Activated naive CD4-positive, alpha-beta T cell treated with anti-CD3 and anti-CD28 coated beads for 36 hours (primary cell): ENCODE measurements at places on chromosomes 13 and 19. TPM values are rescaled to one million over a fixed set of nuclear protein-coding genes. Genes with fewer than 3 reads are reported as not detected.

DNA sequence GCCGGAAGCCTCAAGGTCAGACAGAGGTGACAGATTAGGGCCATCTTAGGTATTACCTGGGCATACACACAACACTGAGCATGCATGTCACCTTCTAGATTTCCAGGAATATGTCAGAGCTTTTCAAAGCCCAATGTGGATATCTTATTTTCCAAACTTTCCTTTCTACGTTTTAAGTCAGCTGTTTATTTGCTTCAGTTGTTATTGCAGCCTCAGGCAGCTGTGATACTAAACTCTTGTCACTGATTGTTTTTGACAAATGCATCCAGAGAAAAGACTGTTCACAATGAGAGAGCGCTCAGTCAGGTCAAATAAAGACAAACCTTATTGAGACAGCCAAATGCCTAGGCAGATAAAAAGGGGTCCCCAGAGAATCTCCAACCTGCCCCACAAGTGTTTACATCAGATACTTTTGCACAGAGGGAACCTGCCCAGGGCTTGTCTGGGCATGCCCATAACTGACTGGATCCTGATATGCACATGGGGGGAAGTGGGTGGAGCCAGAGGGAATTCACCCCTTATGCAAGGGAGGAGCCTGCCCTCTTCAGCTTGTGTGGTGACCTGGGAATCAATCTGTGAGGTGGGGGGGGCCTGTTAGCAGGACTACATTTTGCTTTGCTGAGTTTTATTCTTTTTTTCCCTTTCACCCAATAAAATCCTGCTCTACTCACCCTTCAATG lies 28.5 kb downstream of the MED4 start:
- peak; percentile 90 for DNase-seq

- DNase-seq = no peak
Observed at GRCh38 chr13:36913463-36913862, 6.6 kb downstream of the SMAD9 start.

DNA sequence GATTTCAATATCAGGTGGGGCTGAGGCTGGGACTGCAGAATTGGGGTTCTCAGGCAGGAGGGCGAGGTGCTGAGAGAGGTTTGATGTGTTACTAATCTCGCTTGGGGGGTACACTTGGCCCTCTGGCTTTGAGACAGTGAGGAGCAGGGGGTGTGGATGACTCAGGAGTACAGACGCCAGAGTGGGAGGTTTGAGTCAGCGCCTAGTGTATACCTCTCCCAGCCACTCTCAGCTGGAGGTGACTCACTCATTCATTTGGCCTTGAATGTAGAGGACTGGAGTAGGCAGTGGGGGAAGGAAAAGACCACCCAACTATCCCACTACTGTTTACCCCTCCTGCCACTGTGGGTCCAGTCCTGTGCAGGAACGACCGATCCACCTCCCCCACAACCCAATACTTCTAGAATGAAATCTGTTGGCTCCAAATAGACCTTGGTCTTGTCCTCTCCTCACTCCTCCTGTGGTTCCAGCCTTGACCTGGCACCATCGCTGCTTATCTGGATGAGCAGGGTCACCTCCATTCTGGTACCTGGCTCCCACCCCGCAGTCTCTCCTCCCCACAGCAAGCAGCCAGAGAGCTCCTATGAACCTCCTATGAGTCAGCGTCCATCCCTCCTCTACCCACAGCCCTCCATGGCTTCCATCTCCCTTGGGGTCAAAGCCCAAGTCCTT lies 20.1 kb upstream of the ZNRF4 start:
- DNase-seq = peak; percentile 47

DNA sequence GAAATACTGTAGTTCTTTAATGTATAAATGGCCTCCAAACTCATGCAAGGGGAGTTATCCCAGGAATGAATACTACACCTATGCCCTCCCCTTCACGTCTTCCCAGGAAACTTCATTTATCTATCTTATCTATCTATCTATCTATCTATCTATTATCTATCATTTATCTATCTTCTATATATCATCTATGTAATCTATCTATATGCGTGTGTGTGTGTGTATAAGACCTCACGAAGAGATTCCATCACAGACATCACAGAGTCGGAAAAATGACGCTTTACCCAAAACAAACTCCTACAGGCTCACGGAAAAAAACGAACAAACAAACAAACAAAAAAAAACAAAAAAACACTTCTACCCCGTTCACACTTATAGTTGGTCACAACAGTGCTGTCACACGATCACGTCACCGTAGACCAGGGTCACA lies 486 bp downstream of the ZNF529 start:
- no peak for DNase-seq

DNA sequence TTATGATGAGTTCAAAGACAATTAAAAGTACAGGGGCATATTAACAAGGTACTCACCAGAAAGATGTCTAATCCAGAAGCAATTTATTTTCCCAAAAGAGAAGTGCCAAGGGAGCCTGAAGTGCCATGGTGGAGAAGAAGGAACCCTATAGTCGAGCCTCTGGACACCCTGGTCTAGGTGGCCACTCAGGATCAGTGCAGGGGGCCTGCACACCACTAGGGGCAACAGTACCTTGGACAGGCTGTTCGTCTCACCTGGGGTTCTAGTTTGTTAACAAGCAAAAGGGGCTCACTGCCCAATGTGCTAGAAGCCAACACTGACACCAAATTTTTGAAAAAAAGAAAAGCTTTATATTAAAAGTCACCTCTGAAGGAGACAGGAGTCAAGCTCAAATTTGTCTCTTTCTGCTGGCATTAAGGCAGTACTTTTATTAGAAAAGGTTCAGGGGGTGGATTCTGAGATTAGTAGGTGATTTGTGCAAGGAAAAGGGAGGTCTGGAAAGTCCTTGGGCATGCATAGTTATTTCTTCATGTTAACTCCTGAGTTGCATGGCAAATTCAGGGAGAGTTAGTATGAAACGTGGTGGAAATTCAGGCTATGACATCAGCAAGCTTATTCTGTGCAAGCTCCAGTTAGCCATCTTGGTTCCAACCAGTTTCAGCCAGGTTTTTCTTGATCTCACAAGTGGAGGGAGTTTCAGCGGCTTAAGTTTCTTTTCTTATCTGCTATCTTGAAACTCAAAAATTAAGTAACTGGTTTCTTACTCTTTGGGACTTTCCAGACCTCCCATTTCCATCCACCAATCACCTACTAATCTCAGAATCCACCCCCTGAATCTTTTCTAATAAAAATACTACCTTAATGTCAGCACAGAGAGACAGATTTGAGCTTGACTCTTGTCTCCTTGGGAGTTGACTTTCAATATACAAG lies 884 bp upstream of the CBY2 start:
- DNase-seq = peak; percentile 43

DNA sequence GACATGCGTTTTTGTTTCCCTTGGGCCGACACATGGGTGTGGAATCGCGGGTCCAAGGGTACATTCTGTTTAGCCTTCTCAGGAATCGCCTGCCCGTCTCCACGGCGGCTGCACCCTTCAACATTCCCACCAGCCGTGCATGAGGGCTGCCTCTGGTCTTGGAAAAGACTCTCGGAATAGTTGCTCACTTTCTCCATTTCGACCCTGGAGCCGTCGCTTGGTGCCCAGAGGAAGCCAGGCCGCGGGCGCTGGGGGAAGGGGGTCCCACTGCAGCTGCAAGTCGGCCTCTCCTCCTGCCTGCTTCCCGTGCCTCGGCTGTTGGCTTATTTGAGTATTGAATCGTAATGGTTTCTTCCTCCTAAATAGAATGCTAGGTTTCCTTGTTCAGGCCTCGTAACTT lies 51.5 kb downstream of the KDM4B start:
- DNase-seq = no peak

DNA sequence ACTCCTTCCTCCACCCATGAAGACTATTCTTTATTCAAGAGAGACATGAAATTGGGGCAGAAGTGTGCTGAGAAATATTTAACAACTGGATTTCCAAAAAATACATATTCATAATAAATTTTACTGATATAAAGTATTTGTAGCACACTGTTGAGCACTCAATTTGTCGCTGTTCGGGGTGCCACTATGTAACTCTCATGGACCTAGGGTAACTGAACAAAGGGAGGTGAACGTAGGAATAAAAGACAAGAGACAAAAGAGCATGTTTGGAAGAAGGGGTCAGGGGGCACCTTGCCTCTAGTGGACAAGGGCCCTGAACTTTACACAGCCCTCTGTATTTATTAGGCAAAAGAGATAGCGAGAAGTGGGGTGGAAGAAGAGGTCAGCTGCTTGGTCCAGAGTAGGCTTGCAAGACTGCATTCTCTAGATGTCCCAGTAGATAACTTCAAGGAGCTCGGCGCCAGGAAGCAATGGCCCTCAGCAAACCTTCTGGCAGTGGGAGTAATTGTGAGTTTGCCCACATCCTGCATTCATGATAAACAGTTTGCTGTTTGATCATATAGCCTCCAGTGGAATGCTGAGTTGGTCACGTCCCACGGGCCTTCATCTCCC lies 4.5 kb upstream of the ZNF175 start:
- DNase-seq = no peak

- DNase-seq = no peak
Observed at GRCh38 chr19:49692147-49692506, 1.2 kb downstream of the CPT1C start.

GRCh38 chr13:29693275-29693945 lies 97.9 kb upstream of the SLC7A1 start:
- DNase-seq = no peak

DNA sequence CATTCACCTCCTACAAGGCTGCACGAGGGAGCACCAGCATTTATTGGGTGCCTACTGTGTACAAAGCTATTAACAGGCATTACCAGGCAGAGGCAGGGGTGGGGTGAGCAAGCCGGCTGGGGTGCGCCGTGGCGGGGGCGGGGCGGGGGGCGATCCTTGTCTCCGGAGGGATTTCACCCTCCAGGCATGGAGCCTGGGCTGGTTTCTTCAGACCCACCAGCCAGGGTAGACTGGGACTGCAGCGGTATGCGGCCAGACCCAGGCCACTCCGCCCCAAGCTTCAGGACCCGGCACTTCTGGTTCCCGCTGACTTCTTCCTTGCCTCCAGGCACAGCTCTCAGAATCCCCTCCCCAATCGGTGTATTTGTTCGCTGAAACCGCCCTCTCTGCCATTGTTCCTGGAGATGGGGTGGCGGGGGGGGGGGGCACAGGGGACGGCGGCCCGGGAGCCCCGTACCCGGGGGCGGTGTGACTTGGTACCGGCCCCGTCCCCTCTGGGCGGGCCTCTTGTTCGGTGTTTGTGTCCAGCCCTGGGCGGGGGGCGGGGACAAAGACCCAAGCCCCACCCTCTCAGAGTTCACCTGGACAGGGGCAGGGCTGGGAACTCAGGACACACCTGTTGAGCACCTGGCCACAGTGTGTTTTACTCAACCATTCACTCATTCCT lies 14.4 kb downstream of the TJP3 start:
- DNase-seq = no peak

DNA sequence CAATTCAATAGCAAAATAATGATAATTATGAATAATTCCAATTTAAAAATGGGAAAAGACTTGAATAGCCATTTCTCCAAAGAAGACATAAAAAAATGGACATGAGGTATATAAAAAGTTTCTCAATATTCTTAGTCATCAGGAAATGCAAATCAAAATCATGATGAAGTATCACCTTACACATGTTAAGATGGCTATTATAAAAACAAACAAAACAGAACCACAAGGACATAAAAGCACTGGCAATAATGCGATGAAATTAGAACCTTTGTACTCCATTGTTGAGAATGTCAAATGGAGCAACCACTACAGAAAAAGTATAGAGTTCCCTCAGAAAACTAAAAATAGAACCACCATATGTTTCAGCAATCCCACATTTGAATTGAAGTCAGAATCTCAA lies 1186.1 kb downstream of the SLITRK5 start:
- no peak for DNase-seq

DNA sequence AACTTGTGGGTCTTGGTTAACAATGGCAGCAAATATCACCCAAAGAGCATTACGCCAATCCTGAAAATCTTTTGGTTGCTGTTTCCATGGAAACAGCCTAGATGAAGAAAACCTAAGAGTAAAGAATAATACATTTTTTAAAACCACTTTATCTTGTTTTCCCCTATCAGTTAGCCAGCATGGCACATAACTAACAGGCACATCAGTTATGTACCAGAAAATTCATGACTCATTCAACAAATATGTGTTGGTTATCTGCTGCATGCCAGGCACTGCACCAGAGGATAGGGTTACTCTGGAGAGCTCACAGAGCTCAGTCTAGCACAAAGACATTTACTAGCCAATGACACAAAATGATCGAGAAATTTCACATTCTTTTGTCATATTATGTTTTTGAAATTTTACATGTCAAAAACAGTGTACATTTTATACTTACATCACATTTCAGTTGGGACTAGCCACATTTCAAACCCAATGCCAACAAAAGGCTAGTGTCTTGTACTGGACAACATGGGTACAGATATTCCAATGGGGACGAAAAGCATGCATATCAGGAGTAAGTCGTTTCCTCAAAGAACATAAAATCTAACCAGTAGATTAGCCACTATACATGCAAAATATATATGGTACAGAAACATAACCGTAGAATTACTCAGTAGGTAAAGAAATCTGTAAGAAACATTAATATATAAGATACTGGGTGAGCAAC lies 20.3 kb downstream of the LNX2 start:
- no peak for DNase-seq

DNA sequence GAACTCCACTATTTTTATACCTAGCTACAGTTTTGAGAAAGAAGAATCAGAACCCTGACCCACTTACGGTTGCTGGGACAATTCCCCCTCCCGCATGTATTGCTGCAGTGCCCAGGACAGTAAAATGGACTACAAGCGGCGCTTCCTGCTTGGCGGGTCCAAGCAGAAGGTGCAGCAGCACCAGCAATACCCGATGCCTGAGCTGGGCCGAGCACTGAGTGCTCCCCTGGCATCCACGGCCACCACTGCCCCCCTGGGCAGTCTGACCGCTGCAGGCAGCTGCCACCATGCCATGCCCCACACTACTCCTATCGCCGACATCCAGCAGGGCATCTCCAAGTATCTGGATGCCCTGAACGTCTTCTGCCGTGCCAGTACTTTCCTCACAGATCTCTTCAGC lies 46.0 kb downstream of the GARRE1 start:
- no peak for DNase-seq

DNA sequence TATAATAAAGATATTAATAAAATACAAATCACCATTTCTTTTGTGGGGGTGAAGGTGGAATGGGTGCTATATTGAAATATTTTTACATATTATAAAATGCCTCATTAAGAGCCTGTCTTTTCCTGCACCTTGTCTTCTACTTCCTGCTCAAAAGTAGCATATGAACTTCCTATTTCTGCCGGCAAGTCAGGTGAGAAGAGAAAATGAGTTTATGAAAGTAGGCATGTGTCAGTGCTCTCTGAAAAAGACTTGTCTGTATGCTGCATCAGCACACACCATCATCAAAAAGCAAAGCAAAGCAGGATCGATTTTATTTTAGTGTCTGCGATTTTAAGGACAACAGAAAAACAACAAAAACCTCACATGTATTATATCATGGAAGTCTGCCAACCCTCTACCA lies 114.2 kb downstream of the RAP2A start:
- DNase-seq = no peak

- DNase-seq = no peak
Observed at GRCh38 chr19:14769201-14769600, 9.2 kb downstream of the ADGRE2 start.

The TINCR gene
- total RNA-seq = 0.83 TPM

The GAMT gene
- total RNA-seq = 23.5 TPM

The KLK12 gene
- not detected for total RNA-seq

The LRRC63 gene
- total RNA-seq = 0.24 TPM

The SYNGR4 gene
- 0.50 TPM for total RNA-seq

The IGFL1 gene
- total RNA-seq = not detected

The ACP7 gene
- not detected for total RNA-seq

The ZNF497 gene
- 0.41 TPM for total RNA-seq

The SLC6A16 gene
- 0.77 TPM for total RNA-seq

The ADGRL1 gene
- total RNA-seq = 13.5 TPM

The VAV1 gene
- total RNA-seq = 93.6 TPM

The RDH8 gene
- total RNA-seq = not detected

The RASIP1 gene
- not detected for total RNA-seq

The BST2 gene
- total RNA-seq = 121 TPM

The TMC4 gene
- 0.24 TPM for total RNA-seq

The CCNA1 gene
- 0.59 TPM for total RNA-seq
